ENCODE measurements at places on chromosomes 1 and 21.

DNA sequence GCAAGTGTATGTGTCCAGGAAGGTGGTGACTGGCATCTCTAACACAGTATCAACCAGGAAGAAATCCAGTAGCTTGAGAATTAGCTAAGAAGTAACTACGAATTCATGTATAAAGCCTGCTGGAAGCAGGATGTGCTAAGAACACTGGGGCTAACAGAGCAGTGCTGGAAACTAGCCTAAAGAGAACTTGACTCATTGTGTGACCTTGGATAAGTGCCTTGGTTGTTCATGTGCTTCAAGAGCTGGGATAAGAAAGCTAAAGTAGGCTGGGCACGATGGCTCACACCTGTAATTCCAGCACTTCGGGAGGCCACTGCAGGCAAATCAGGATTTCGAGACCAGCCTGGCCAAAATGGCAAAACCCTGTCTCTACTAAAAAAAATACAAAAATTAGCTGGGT is 186.9 kb downstream of the RRAGC start:
- no peak for DNase-seq

GRCh38 chr1:170682169-170682568 is 18.2 kb downstream of the PRRX1 start:
- DNase-seq, result no peak

GRCh38 chr1:160646711-160647328 is at the start of gene SLAMF1:
Gene SLAMF1, minus strand, starts transcription at chr1:160647044. Its CDS starts 99 bp downstream, at chr1:160646945.
- DNase-seq, result no peak

- no peak for DNase-seq
Measured at GRCh38 chr1:210376836-210377372, 48.2 kb downstream of the HHAT start.

DNA sequence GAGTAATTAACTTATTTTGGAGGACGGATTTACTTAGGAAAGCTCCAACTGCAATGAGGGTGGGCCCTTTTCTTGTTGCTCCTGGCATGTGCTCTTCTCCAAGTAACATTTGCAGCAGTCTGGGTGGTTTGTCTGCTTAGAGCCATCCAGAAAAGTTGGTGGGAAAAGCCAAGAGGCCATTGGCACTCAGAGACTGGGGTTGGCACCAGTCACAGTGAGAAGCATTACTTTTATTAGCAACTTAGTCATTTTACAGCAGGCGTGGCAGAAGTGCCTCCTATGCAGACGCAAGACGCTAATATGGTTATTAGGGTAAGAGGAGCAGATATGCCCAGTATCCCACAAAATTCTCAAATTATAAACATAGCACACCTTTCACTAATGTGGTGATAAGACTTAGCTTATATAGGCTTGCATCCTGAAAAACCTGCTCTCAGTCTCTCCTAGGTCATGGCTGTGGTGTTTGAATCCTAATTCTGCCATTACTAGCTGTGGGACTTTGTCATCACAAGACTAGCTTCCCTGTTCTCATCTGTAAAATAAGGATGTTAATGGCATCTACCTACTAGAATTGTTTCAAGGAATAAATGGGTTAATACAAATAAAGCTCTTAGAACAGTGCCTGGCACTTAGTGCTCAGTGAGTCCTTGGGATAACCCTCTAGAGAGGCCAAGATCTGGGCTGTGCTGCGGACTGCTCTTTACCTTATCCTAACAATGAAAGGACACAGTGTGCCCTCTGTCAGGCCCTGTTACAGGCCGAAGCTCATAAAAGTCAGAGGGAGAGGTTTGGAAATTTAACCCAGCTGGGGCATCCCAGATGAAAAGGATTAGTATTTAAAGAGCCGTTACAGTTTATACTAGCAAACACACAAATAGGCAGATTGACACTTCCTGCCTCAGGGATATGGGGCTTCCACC is 154.6 kb downstream of the ROR1 start:
- DNase-seq, result no peak

DNA sequence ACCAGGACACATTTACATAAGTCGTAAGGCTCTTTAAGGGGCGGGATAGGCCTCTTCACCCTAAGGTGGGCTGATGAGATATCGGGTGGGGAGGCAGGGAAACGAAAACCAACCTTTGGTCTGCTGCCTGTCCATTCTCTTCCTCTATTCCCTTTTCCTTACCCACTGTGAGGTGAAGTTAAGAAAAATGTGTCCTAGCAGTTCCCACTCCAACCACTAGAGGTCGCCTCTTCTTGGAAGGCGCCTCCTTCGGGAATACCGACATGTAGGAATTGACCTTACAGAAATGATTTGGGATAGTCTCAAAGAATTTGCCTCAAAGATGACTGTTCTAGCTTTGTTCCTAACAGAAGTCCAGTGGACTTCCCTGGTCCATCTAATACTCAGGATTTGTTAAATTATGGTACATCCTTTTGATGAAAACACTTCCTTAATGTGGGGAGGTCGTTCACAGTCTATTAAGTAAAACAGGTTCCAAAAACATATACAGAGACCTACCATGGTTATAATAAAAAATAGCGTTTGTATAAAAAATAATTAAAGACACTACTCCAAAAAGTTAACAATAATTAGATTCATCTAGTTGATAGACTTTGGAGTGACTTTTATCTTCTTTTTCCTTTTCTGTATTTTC is 14.1 kb downstream of the AZIN2 start:
- DNase-seq, result peak; percentile 26

DNA sequence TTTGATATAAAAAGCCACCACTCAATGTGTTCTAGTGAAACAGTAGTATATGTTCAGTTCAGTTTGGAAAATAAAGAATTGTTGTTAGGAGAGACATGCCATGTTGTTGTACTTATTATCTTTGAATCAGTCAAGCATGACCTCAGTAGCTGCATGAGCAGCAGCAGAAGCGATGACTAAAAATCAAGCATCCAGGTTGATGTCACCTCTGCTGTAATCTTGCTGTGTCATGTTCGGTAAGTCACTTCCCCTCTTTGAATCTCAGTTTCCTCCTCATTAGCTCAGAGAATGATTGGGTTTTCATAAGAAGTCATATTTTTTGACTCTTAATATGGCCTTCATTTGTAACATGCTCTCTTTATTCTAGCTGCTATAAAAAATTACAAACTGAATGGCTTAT is 428.4 kb upstream of the B3GALT2 start:
- no peak for DNase-seq

- DNase-seq, result no peak
Measured at GRCh38 chr1:58011978-58012377, 534.5 kb downstream of the OMA1 start.

DNA sequence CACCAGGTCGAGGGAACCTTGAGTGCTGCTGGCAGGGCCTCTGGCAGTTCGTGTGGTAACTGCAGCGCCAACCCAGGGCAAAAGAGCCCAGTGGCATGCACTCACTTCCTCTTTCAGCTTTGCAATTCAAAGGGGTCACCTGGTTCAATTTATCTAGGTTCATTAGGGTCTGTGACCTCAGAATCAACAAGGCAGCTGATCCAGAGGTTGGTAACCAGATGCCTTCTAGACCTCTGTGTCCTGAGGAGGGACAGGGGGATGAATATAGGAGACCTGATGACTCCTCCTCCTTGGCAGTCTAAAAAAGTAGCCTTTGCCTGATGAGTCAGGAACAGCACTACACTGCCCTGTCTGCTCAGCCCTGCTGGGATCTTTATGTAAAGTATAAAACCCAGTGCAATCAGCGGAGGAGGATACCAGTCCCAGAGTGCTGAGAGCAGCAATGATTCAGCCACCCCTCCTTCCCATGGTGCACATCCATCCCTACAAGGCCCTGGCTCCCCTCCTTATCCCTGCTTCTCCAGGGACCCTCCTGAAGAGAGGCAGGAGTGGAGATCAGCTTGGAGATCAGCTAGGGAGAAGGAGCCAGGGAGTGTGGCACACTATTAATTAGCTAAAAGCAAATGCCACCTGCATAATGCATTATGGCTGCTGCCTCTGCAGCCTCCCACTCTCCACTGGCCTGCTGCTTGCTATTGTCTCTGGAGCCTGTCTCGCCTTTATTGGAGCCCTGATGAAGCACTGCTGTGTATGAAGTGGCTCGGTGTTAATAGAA is 11.2 kb upstream of the FMOD start:
- DNase-seq, result no peak

GRCh38 chr1:187409341-187409740 is 580.6 kb downstream of the PLA2G4A start:
- no peak for DNase-seq

DNA sequence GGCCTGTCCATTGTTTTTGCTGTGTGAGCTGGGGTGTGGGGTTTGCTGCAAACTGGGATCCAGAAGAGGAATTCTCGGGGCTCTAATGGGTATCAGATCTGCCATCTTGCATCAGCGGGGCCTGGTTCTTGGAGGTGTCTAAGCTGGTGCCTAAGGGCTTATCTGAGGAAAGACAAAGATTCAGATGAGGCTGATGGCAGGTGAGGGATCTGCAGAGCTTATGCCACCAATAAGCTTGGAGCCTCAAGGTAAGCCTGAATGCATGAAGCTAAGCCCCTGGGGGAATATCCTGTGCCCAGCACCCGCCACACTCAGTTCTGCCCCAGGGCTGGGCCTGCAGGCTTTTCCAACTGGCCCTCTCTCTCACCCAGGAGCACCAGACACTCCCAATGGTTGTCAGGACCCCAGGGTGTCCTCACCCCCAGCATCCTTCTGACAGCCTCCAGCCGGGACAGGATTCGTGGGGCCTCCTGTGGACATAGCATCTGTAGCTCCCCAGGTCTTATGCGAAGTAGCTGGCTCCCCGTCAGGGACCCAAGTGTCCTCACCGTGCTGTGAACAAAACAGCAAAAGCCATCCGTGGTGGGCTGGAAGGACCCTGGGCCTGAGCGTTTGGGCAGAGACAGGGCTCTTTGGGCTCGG is 9.5 kb upstream of the GSTM3 start:
- DNase-seq, result no peak

- DNase-seq, result peak; percentile 52
Measured at GRCh38 chr1:65209005-65209885, 61.2 kb downstream of the AK4 start.

GRCh38 chr21:42847726-42848125 is 31.6 kb downstream of the WDR4 start:
- DNase-seq, result no peak

GRCh38 chr1:155688324-155689080 is at the start of gene YY1AP1:
Gene YY1AP1, minus strand, starts transcription at chr1:155688774. Its CDS starts 8,338 bp downstream, at chr1:155680436.
- DNase-seq, result peak; percentile 94

GRCh38 chr1:241045659-241046058 is 311.3 kb downstream of the RGS7 start:
- no peak for DNase-seq

GRCh38 chr1:160767395-160768294 is 28.3 kb upstream of the LY9 start:
- no peak for DNase-seq

DNA sequence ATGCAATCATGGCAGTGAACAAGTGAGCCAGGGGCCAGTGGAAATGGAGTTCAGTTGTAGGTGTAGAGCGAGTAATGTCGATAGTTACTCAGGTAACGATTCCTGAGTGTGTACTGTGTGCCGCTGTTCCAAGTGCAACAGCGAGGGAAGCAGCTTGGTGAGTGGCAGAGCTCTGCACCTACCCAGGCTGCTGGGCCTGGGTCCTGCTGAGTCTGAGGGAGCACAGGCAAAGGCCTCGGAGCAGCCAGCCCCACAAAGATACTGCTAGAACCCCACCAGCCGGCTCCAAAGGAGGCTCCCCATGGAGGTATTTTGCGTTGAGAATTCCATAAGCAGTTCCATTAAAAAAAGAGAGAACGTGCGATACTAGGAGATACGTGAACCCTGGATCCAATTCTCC is 23.2 kb downstream of the PARP1 start:
- DNase-seq, result no peak

DNA sequence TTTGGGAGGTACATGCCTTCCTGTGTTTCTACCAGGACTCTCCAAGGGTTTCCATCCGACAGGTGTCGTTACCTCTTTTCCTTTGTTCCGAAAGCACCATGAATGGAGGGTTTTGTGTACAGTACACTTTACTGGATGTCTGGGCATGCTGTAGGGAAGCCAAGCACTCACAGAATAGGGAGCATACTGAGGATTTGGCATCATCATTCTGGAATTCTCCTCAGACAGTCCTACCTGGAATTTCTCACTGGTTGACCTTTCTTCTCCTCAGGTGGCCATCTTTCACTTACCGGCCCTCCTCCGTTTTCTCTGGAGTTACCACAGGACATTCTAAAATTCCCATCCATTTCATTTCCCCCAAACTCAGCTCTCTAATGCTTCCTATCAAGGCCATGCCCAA is 5.9 kb upstream of the MPL start:
- no peak for DNase-seq
